HFF-Myc (cell line): ENCODE measurements at places on chromosomes 6 and 20.
A peak's percentile ranks its signal among the peaks of the same experiment; 100 is the strongest.

DNA sequence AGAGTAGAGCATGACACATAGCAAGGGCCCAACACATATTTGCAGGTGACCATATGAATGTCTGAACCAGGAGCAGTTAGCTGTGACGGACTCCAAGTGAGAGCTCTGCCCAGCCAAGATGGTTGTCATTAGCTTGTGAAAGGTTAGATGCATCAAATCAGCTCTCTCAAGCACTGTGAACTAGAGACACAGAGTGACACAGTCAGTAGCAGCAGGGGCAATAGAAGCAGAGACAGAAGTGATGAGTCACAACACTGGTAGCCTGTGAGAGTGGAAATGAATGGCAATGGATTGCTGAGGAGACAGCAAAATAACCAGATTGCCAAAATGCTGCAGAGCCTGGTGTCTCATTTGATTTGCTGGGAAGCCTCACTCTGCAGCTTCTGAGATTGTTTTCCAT is 558.9 kb downstream of the PKHD1 start:
- DNase-seq, result no peak

GRCh38 chr6:87909849-87910248 is 137.8 kb upstream of the SPACA1 start:
- no peak for DNase-seq

DNA sequence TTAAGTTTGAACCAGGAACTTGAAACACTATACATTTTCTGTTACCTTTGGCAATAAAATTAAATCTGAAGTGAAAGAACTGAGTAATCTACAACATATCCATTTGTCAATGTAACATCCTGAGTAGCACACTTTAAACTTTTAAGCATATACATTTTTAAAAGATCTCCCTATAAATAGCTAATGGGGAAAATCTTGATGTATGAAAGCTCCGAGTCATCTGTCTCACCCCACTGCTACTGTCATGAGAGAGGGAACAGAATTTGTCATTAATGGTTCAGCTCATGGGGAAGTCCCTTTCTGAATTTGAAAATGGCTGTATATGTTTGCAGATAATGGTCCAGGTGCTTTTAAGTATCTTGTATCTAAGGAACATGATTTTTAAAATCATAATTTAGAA is 55.2 kb upstream of the NOX3 start:
- DNase-seq, result no peak

DNA sequence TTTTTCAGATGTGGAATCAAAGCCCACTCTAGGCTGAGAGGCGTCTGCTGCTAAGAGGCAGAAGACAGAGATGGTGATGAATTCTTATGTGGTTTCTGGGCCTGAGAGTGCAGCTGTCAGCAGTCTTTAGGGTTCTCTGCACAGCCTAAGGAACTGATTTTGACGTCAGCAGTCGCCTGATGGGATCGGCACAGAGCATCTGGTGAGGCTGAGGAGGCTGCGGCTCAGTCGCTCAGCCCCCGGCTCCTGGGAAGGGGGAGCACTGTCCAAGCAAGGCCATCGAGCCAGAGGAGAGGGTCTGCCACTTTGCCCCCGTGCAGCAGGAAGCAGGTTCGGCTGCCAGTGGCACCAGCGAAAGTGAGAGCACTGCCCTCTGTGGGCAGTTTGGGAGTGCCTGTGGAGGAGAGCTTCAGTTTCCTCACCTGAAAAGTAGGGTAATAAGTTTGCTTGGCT is 92.5 kb downstream of the TCP11 start:
- DNase-seq, result no peak

DNA sequence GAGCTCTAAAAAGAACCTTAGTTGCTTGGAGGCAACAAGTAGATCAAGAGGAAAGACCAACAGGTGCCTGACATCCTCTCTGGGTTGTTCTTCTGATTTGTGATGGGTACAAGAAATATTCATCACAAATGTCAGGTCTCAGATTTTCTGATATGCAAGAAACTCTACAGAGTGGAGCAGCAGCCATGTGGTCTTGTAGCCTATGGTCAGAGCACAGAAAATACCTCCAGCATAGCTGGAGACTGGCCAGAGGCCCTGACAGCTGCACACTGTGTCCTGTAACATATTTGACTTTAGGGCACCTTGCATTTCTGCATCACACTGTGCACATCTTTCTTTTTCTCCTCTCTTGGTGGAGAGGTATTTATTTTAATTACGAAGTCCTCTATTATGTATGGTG is 116.3 kb downstream of the GMPR start:
- no peak for DNase-seq

DNA sequence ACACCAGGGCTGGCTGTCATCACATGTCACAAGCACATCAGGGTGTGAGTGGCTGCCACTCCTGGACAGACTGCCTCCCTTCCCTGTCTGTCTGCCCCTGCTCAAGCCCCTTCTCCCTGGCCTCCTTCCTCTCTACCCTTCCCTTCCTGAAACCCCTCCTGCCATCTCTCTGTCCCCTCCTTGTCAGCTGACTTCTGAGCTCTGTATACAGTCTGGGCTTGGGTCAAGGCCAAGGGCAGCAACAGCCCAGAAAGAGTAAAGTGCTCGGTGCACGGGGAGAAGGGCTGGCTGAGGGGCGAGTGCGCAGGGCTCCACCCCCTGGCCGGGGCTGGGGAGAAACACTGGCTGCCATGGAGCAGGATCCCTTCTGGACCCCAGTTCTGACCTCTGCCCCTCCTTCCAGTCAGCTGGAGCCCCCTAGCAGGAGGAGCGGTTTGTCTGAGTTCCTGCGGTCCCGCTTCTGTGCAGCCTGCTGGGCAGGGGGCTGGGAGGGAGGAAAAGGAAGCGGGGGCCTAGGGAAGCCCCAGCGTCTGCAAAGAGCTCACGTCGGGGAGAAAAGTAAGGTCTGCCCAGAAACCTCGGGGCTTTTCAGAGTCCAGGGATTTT is 2.0 kb downstream of the LKAAEAR1 start:
- no peak for DNase-seq

DNA sequence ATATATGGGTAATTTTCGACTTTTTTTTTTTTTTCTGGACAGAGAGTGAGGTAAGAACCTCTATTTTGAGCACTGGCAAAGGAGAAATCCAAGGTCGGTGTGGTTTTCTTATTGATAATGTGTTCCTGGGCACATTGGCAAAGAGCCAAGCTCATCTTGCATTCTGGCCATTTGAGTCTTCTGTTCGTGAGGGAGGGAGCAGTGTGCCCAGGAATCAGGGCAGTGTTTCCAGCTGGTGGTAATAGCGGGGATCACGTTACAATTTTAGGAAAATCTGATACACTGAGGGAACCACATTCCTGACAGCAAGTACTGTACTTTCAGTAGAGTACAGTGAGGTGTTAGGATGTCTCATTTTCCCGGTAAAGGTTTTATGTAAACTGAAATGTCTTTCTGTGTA is 442.3 kb upstream of the MAP3K7 start:
- no peak for DNase-seq

DNA sequence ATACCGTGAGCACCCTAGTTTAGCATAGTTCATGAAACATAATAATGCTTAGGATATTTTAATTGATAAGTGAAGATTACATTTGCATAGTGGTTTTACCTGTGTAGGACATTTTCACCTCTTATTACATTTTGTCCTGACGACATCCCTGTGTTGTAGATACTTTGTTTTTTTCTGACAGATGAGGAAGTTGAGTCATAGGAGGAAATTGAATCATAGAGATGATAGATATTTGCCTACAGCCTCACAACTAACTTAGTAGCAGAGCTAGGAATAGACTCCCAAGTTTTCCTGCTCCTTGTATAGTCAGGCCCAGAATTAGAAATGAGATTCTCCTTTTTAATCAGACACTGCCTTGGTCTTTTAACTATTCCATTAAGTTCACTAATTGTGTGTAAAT is 100.5 kb upstream of the SUPT3H start:
- no peak for DNase-seq

GRCh38 chr6:131130554-131130940 is 4.7 kb upstream of the AKAP7 start:
- DNase-seq, result no peak

DNA sequence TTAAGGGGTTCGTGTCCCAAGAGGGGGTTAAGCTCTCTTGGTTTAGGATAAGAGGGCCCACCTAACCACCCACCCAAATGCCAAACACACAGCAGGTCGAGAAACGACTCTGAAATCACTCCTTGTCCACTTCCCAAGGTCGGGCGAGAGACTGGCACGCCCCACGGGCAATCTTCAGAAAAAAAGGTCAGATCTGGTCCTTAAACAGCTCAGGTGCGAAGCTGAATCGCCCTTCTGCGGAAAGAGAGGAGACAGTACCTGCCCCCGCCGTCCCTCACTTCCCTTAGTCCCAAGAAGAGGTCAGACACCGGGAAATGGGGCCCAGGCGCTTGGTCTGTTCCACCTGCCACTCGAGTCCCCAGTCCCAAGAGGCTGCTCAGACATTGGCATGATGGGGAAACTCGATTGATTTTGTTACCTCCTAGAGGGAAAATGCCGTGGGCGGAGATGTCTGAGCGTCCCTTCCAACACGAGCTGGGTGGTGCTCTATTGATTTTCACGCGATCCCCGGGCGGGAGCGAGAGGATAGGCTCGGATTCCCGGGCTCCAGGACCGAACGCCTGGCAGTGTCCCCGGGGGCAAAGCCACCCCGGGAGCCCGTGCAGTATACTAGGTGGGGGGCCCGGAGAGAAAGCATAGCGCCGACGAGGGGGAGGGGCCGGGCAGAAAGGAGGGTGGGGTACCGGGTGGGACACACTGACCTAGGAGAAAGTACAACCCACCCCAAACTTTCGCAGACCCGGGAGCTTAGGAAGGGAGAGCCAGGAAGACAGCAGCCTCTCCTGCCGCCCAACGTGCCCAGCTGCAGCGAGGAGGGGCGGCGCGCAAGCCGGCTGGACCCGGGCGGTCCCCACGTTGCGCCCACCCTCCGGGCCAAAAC is 1.1 kb upstream of the SAMD5 start:
- no peak for DNase-seq

- no peak for DNase-seq
Observed at GRCh38 chr6:29953001-29953441, 10.7 kb downstream of the HLA-A start.

DNA sequence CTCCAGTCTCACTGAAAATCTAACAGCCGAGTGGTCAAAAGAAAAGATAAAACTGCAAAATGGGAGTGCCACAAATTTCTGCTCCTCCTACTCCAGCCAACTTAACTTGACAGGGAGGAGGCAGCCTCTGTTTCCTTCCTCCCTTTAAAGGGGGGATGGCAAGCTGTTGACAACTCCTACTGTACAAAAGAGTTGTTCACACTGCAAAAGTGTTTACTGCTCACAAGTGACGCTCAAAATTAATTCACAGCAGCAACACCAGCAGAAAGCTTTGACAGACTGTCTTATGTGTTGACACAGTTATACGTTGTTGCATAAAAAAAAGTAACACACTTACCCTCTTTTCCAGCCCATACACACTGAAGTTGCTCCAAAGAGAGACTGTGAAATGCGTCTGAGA is 169.8 kb downstream of the BACH2 start:
- DNase-seq, result no peak

- DNase-seq, result no peak
Observed at GRCh38 chr6:34562861-34563512, 6.9 kb upstream of the SPDEF start.

GRCh38 chr6:70110126-70111022 is 192.5 kb downstream of the COL9A1 start:
- no peak for DNase-seq

- DNase-seq, result no peak
Observed at GRCh38 chr6:131890091-131890490, 61.1 kb downstream of the CCN2 start.

DNA sequence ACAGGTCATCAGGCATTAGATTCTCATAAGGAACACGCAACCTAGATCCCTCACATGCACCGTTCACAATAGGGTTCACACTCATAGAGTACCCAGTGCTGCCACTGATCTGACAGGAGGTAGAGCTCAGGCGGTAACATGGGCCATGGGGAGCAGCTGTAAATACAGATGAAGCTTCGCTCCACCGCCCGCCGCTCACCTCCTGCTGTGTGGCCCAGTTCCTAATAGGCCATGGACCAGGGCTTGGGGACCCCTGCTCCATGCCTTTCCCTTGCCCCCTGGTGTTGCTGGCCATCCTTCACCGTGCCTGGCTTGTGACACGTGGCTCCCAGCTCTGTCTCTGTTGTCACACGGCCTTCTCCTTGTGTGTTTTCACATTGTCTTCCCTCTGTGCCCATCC is 171.1 kb upstream of the JARID2 start:
- DNase-seq, result no peak

GRCh38 chr6:9482030-9482738 is 932.7 kb downstream of the TFAP2A start:
- peak; percentile 93 for DNase-seq

DNA sequence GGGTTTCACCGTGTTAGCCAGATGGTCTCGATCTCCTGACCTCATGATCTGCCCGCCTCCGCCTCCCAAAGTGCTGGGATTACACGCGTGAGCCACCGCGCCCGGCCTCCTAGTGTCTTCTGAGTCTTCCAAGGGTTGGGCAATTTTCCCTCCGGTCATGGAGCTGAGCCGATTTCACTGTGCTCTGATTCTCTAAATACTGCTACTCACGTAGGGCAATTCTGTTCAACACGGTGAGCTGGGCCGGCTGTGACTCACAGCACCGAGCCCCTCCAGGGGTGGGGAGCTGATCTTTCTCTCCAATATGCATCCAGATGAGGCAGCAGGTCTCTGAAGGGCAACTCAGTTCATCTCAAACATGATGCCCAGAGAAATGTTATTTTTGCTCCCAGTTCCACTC is 71.6 kb upstream of the CD93 start:
- no peak for DNase-seq

- DNase-seq, result no peak
Observed at GRCh38 chr6:131410785-131411184, 162.2 kb upstream of the ARG1 start.
